ENCODE measurements at places on chromosomes 11 and 22.

GRCh38 chr22:26320447-26320846, 108.6 kb upstream of the ASPHD2 start:
- DNase-seq, result no peak

DNA sequence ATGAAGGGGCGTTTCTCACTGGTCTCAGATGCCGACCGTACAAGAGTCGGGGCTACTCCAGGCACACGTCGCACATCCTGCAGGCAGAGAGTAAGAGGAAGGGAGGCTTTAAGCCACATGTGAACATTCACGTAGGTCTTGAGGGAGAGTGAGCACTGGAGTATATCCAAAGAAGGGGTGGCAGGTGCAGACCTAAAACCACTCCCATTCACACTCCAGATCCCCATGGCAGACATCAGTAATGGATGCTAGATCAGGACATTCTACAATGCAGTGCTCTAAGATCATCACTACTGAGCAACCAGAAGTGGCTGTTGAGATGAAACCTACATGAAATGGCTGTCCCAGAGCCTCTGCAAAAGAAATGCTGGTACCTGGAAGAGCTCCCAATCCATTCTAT, 39.0 kb downstream of the WT1 start:
- no peak for DNase-seq

DNA sequence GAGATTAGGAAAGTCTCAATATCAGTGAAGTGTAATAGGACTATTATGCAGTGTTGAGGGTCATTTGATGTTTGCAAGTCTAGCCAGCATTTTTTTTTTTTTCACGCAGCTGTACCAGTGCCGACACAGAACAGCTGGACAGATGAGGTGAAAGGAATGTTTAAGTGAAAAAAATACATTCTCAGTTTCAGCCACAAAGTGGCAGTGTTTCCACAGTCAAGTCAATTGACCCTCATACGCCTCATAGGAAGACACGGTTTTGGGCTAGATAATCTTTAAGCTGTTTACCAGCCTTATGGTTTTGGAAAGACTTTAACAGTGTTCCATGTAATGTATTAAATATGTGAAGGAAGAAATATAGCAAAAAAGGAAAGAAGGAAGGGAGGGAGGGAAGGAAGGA, 349.9 kb upstream of the ANO3 start:
- DNase-seq, result peak; percentile 41

DNA sequence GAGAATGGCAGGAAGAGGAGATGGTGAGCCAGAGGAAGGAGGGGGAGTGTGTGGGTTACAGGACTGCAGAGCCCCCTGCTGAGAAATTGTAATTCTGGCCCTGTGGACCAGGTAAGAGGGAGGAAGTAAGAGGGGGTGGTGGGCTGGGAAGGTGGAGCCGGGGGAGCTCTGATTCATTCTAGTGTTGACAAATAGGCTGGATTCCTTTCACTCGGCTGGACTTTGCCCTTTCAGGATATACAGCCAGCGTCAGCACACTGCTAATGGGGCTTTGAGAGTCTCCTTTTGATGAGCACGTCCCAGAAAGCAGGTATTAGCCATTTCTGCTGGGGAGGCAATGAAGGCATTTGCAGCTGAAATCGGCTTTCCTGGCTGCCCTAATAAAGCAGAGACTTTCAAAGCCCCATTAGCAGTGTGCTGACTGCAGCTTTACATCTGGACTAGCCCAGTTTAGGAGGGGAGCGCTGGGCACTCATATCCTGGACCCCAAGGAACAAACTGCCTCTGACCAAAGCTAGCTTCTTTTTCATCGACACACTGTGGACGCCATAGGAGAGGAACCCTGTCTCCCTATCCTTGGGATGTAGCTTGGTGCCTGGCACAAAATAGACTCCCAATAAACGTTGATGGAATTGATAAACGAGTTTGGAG, 44.8 kb upstream of the CADM1 start:
- no peak for DNase-seq

DNA sequence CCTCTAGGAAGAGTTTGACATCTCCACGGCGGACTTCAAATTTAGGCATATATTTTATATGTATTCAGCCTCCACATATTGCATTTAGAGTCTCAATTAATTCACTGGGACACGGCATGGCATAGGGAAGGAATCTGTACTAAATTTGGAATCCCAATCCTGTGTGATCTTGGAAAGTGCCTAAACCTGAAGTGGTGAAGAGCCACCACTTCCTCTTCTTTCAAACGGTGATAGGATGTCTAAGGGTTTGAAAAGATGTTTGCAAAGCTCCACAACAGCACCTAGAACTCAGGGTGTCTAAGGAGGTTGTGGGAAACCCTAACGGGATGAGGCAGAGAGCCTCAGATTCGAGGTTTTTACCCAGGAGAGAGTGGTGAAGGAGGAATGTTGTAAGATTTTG, 1.0 kb upstream of the L3MBTL2 start:
- no peak for DNase-seq

GRCh38 chr11:78318321-78319114, 99.1 kb downstream of the GAB2 start:
- DNase-seq, result no peak

- no peak for DNase-seq
These were observed 1336.2 kb downstream of the BRD1 start for GRCh38 chr22:48491451-48491941.

- no peak for DNase-seq
These were observed 19.4 kb downstream of the TMEM218 start for GRCh38 chr11:125091877-125092664.

GRCh38 chr11:107770551-107770951, 58.7 kb upstream of the SLN start:
- DNase-seq, result peak; percentile 34

Measured in HS-5 (cell line).